Heart right ventricle (tissue), 16 donors: ENCODE measurements at places on chromosomes 3 and 15. TPM values are rescaled to one million over a fixed set of nuclear protein-coding genes. Genes with fewer than 3 reads are reported as not detected.

The TRH gene
- polyA plus RNA-seq = not detected

GRCh38 chr3:44184319-44184953 is 57.2 kb upstream of the TOPAZ1 start:
- no peak for DNase-seq

DNA sequence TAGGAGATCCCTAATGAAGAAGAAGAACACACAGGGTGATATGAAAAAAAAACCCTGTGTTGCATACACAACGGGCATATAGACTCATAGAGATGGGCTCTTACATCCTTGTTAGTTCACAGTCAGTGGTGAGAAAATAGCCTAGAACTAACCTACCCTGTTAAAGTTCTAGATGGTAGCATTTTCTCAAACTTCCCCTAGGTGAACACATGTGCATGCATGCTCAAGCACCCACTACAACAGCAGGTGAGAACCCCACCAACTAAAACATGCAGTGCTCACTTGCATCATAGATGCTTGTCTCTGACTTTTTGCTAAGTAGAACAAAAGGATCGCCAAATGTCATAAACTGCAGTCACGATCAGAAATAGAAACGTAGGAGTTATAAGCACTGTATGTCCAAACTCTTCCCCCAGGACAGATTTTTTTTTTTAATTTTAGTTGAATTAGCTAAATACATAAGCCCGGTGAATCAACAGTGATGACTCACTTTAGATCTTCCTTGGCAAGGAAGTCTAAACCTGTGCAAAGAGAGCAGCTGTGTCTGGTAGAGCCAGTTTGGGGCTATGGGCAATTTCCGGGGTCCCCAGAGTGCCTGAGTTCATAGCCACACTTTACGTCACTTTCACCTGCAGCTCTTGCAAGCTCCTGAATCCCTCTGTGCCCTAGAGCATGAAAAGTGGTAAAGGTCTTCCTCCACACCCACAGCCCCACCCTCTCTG is 96.2 kb upstream of the SEMA6D start:
- DNase-seq = no peak

- DNase-seq = no peak
Observed at GRCh38 chr3:116161575-116162525, 283.4 kb downstream of the LSAMP start.

GRCh38 chr15:39200586-39200985 is 380.3 kb upstream of the THBS1 start:
- no peak for DNase-seq

DNA sequence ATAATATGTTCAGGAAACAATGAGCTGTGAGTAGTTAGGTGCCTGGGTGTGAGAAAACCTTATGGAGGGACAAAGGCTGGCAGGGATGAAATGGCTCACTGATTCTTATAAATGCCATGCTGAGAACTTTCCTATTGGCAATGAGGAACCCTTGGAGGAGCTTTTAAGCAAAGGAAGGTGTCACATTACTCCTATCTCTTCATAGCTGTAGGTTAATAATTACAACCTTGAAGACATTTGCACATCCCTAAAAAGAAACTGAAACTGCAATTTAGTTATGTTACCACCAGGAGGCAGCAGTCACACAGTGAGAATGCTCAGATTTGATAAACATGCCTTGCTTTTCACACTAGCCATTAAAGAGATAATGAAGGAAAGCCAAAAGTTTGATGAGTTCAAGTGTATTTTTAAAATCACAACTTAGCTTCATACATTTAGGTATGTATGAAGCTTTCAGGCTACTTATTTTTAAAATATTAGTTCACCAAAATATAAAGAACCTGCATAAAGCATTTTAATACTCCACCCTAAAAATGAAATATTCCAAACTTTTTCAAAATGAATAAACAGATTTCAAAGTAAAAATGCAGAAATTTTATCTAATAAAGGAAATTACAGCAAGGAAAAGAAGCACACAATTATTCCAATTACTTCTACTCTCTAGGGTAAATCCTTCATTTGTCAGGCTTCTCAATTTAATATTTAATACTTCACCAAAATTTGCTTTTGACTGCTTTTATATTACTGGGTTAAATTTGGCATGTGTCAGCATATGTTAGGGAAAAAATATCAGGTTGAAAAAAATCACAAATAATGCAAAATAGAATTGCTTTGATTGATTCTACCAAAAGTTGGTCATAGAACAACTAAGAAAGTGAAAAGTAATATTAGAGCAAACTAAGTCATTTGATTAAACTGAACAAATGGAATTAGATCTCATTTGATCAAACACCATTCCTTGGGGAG is 136.9 kb upstream of the SLC2A2 start:
- DNase-seq = no peak

The TMEM62 gene
- 11.4 TPM for polyA plus RNA-seq

- no peak for DNase-seq
Observed at GRCh38 chr3:44926172-44926571, 49.8 kb downstream of the ZDHHC3 start.

The FAM43A gene
- 15.4 TPM for polyA plus RNA-seq

DNA sequence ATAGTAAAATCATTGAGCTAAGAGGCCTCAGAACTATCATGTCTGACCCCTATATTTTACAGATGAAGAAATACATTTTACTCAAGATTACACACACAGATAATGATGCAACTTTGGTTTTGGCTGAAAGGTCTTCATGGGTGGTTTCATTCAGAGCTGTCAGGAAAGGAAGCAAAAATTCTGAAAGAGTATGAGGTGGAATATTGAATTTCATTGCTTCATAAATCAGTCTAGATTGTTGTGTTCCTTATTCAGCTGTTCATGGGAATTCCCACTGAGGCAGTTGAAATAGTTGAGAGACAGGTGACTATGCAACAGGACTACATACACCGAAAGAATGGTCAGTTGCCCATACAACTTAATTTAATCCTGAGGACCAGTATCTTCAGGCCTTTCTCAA is 39.4 kb downstream of the CD200 start:
- DNase-seq = no peak

The SLC25A20 gene
- 36.7 TPM for polyA plus RNA-seq

The SLC27A2 gene
- polyA plus RNA-seq = not detected

- DNase-seq = peak; percentile 28
Observed at GRCh38 chr3:100412912-100413590, 11.7 kb downstream of the LNP1 start.

DNA sequence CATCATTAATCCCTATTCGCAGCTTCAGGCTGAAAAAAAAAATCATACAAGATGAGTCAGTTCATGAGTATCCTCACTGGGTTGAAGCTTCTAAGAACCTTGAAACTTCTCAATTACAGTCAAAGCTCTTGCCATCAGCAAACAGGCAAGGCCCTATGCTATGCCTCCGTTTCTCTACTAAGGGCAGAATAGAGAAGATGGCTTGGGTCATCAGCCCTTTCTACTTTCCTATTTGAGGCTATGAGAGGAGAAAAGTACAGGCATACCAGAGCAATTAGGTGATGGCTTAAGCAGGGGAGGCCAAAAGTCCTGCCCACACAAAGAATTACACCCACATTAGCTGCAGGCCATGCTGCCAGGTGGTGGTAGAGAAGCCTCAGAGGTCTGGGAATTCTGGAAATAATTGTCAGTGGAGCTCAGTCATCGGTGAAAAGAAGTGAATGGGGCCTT is 89.0 kb downstream of the MRPL46 start:
- no peak for DNase-seq

GRCh38 chr15:74374648-74375302 is 7.3 kb upstream of the CYP11A1 start:
- no peak for DNase-seq

The LOXL1 gene
- 41.4 TPM for polyA plus RNA-seq

DNA sequence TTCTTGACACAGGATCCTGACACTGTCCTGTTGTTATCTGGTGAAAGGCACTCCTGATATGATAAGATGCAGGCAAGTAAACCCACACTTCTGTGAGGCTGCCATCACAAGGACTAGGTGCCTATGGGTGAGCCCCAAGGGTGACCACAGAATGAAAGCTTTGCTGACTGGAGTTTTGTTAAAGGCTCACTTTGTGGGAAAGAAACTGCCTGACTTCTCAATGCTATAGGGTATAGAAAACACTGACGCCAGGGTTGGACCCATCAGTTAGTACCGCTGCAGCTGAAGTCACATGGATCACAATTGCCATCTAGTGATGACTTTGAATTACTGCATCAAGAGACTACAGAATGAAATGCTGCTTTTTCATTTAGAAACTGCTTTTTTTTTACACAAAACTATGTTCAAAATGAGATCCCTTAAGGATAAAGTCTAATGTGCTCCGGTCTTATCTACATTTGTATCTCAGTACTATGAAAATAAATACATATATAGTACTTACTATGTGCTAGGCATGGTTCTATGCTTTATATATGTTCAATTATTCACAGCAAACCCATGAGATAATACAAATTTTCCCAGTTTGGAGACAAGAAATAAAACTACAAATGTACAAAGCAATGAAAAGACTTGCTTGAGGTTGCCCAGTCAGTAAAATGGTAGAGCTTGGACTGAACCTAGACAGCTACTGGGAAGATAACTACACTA is 64.2 kb upstream of the CMSS1 start:
- no peak for DNase-seq

DNA sequence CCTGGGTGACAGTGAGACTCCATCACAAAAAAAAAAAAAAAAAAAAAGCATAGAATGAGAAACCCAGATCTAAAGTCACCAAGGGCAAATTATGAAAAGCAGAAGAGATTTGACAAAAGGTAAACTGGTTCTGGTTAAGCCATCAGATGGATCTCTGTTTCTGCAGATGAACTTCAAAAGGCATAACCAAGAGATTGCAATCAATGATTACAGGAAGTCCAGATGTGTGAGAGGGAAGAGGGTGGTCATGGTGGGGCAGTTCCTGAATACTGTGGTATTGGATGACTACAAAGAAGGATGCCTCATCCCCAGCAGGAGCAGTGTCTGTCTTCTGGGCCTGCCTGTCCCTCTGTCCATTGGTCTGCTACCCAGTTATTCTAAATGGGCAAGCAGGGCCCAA is 3.8 kb downstream of the P4HTM start:
- DNase-seq = no peak

DNA sequence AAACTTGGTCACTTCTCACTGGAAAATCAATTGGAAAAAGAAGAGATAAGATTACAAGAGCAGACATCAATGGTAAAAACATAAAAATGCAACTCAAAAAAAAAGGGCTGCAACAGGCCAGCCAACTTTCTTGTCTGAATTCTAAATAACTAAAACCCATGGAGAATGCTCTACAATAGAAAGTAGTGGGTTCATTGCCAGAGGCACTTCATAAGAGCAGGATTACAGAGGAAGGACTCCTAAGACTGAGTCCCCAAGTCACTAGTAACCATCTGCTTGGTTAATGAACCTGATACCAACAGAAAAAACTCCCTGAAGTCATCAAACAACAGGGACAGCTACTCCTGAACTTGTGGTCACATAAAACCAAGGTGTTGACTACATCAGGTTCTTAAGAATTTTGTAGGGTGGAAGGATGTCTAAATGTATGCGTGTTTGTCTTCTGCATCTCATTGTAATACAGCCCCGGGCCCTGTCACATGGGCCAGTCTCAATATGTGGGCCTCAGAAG is 148.6 kb downstream of the IMPG2 start:
- no peak for DNase-seq

DNA sequence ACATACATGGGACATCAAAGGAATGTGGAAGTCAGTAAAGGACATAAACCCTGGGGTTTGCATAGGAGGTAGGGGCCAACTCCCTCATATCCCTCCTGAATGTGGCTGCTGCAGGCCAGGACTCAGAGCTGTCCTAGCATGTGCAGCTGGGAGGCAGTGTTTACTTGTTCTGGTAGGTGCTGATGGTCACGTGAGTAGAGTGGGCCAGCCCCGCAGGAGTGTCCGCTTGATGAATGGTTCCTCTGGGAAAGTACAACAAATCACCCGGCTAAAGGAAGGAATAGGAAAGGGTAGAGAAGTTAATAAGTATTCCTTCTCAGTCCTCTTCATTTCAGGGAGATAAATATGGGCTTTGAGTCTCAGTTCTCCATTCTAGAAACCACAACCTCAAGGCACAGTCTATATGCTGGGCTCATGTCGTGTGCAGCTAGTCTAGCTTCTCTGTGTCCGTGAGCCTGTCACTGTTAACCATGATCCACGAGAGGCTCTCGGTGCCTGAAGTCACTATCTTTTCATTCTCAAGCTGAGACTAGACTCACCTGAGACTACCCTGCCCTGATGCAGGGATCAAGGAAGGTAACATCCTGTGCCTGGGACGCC is 17.9 kb downstream of the RIOX2 start:
- DNase-seq = no peak

GRCh38 chr3:177778633-177779032 is 581.4 kb upstream of the TBL1XR1 start:
- no peak for DNase-seq
